Fibroblast of the aortic adventitia (primary cell): ENCODE measurements at places on chromosomes 4 and X.

DNA sequence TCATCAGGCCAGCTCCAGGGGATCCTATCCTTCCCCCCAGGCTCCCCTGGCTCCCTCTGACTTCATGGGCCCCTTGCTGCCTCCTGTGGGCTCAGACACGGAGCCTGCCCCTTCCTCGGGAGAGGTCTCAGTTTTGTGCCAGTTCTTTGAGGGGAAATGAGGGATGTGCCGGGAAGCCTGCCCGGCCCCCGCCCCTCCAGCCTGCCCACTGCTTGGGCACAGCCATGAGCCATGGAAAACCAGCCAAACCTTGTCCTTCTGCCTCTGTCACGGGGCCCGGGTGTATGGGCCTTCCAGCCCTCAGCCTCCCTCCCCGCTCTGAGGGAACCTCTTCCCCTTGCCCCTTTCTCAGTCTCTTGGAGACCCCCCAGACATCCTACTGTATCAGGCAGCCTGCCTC, 6.8 kb downstream of the BGN start:
- DNase-seq: no peak

GRCh38 chr4:29259556-29259955, 1460.6 kb upstream of the PCDH7 start:
- no peak for DNase-seq

DNA sequence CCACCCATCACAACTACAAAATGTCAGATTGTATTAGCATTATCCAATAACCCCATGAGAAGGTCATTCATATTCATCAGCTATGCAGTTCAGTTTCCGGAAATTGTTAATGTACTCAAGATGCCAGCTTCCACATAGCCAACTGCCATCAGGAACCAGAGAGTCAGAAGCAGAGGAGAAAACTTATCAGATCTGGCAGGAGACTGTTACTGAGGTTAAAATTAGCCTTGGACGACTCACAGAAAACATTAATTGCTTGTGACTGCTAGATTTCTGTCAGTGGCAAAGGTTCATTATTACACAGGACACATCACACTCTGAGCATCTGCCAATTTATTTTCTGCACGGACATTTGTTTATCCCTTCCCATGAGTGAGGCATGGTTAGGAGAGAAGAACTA, 352.8 kb downstream of the DHRSX start:
- DNase-seq: no peak

DNA sequence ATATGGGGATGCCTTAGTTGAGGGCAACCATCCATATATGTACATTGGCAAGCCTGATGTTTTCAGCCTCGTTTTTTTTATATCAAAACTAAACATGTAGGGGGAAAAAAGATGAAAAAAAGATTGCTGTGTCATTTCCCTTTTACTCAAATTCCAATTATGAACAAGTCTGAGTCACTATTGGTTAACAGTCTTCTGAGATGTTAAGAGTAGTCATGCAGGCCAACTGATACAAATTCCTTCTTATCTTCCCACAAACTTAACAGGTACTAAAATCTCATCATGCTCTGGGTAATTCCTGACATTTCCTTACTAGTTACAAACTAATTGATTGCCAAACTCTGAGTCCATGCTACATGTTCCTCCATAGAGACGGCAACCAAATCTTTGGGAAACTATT, 222.1 kb downstream of the FRMPD4 start:
- peak; percentile 82 for DNase-seq

DNA sequence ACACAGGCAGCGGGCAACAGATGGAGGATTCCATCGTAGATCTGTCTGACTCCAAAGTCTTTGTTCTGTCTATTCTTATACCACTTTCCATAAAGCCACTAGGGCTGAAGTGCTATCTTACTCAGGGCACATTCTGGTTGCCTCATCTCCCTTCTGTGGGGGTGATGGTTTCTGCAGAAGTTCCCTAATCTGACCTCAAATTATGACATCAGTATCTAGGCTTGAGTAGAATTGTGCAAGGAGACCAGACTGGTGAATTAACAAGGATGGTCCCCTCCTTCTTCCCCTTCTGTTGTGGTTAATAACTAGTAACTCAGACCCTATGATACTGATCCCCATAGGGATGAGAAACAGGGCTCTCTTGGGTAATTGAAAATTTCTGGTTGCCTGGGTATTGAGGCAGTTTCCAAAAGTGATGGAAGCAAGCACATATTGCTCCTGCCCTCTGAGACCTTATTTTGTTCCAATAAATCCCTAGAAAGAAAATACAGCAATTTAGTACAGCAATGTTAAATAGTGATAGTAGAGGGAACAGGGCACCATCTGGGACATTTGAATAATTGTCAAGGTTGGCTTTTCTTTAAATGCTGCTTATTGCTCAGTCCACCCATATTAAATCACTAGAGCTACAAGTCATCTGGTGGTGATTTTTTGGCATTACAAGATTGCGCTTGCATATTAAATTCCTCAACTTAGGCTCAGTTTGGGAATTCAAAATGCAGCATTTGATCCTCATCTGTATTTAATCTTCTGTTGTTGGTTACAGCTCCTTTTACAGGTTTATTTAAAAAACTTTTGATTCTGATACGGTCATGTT, 57.3 kb upstream of the AP1S2 start:
- DNase-seq: no peak

GRCh38 chr4:25882226-25882625, 19.4 kb upstream of the SEL1L3 start:
- no peak for DNase-seq

- DNase-seq: no peak
Measured at GRCh38 chr4:175271010-175271630, 353.0 kb downstream of the ADAM29 start.

GRCh38 chrX:71111141-71111843, at the start of gene IL2RG:
TSS of gene IL2RG (minus strand) at chrX:71111577. CDS start at chrX:71111539, 38 bp downstream.
- no peak for DNase-seq

- DNase-seq: peak; percentile 79
Measured at GRCh38 chr4:15653864-15654592, 1.1 kb downstream of the FBXL5 start.

DNA sequence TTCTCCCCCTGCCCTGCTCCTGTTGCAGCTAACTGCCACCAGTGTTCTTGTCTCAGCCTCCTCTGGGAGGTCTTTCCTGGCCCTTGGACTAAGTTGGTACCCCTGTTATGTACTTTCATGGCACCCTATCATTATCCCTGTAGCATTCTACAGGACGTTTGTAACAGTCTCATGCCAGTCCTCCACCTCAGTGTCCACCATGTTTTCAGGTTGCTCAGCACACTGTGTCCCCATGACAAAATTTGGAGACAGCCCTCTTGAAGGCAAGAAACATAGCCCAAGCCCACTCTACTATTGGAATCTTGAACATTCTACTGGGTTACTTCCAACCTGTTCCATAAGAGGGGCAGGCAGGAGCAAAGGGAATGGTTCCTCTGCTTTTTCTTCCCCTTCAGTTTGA, 194.4 kb upstream of the ANXA3 start:
- no peak for DNase-seq

DNA sequence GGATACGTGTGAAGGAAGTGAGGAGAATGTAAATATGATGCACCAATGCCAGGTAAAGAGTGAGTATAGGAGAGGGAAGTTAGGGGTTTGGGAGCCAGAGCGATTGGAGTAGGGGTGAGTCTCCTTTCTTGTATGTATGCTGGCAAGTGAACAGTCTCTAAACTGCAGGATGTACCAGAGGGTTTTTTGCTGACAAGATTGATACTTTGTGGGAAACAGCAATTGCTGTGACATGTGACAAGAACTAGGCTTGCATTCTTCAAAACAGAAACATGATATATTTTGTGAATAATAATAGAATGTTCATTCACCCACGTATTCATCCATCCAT, 706 bp downstream of the CHIC1 start:
- peak; percentile 12 for DNase-seq

GRCh38 chr4:108533876-108534275, 86.5 kb upstream of the RPL34 start:
- DNase-seq: no peak

DNA sequence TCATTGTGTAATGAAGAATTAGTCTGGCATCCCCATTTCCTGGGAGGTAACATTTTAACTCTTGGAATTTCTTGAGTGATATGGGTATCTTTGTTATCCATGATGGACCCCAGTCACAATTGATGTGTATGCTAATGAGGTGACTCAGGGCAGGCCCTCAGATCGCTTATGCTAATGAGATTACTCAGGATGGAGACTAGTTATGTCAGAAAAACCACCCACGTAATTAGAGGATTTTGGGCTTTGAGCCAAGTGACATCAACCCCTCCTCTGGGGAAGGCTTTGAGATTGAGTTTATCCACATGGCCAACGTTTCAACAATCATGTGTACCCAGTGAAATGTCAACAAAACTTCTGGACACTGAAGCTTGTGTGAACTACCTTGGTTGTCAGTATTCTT, 772.7 kb downstream of the STPG2 start:
- DNase-seq: no peak

DNA sequence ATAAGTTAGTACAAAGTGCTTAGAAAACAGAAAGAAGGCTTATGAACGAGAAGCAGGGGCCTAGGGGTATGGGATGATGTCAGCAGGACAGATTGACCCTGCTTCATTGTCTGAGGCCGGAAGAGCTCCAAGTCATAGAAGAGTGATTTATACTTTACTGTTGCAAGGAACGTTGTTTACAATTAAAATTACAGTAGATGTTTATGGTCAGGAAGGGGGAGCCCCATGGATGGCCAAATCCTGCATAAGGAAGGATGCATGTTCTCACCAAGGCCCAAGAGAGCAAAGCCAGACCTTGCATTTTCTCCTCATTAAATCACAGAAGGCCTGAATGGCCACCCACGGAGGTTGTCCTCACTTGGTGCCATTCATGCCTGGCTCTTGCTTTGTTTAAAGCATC, 115.3 kb downstream of the LDB2 start:
- DNase-seq: no peak

DNA sequence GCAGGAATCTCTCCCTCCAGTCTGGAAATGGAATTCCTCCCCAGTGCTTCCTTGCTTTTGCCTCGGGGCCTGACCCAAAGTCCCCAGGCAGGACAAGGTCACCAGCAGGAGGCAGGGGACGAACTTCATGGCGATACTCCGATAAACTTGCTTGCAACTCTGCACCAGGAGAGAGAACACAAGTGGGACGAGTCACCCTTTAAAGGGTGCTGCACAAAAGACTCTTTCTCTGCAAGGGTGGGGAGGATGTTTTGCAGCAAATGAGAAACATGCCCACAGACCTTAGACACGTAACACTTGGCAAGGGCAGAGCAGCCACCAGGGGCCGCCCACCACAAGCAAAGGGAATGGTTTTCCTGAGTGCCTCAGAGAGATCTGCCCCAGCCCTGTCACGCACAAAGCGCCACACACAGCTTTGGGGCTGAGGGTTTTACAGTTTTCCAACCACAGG, at the start of gene FGFBP2:
Gene FGFBP2, minus strand, starts transcription at position 175 of the 451 bp plus-strand sequence. Its CDS starts 46 bp downstream, at position 129.
- DNase-seq: peak; percentile 36

GRCh38 chr4:101596781-101597552, 193.6 kb upstream of the BANK1 start:
- no peak for DNase-seq

GRCh38 chr4:99848591-99849001, 32.0 kb downstream of the DAPP1 start:
- no peak for DNase-seq
